ENCODE measurements at places on chromosomes 4 and X.

DNA sequence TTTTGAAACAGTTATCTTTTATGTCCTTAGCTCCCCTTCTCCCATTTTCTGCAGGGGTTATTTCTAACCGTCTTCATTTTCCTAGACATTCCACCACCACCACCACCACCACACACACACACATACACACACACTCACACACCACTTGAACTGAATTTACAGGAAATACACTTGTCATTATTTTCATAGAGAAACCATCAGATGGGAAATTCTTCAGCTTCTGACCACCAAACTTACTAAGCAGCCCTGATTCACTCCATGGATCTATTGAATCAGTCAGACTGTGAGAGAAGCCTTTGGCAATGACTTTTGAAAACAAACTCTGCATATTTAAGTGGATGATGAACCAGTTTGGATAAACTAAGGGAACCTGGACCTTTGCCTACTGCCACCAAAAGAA lies 210.1 kb upstream of the NHS start:
- DNase-seq: no peak

GRCh38 chr4:125244848-125245450 lies 69.8 kb upstream of the FAT4 start:
- peak; percentile 1 for DNase-seq

GRCh38 chr4:10740251-10740650 lies 55.7 kb upstream of the CLNK start:
- no peak for DNase-seq

DNA sequence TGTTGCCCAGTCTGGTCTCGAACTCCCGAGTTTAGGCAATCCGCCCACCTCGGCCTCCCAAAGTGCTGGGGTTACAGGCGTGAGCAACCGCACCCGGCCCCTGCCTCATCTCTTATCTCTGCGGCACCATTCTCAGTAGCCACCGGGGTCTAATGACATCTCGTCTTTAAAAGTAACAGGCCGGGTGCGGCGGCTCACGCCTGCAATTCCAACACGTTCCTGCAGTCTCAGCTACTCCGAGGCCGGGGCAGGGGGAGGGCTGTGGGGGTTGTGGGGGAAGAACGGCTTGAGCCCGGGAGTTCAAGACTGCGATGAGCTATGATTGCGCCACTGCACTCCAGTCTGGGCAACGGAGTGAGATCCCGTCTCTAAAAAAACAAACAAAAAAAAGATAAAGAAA lies 28.8 kb downstream of the ING2 start:
- no peak for DNase-seq

DNA sequence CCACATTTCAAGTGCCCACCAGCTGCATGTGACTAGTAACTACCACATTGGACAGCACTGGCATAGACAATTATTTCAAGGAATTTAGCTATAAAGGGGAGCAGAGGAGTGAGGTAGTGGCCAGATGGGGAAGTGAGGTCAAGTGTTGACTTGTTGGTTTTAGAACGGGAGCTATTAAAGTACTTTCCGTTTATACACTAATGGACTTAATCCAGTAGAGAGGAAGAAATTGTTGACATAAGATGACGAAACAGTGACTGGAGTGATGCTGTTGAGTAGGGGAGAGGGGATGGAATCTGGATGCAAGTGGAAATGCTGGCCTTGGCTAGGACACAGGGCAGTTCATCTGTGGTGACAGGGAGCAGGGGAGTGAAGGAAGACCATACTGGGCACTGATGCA lies 154.4 kb downstream of the AMMECR1 start:
- peak; percentile 14 for DNase-seq

GRCh38 chr4:158080354-158080753 lies 92.5 kb downstream of the GASK1B start:
- no peak for DNase-seq

DNA sequence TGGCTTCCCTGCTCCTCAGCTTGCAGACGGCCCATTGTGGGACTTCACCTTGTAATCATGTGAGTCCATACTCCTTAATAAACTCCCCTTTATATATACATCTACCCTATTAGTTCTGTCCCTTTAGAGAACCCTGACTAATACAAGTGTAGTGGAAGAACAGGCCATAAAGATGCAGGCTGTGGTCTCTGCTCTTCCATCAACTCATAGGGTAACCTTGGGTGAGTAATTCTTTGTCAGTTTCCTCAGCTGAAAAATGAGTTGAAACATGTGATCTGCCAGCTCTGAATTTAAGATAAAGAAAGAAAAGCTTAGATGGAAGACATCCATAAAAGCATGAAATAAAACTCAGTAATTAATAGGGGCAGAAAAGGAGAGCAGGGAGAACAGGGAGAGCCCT lies 103.6 kb downstream of the ENOX2 start:
- no peak for DNase-seq

DNA sequence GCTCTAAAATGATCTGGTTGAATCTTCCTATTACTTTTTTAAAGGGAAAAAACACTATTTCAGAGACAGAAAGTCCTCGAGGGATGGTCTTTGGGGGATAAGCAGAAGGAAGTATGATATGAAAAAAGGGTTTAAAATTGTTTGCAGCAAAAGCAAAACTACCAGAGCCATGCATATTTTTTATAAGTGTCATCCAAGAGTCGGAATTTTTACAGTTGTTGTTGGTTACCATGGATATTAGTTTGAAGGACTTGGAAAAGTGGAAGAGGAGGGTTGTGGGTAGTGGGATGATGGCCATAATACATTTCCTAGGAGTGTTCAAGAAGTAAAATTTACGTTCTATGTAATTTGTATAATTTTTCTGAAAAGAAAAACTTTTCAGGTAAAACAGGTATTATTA lies 134.4 kb downstream of the PCDH7 start:
- no peak for DNase-seq

GRCh38 chrX:69374569-69374968 lies 129.6 kb upstream of the NALF2 start:
- DNase-seq: no peak

- no peak for DNase-seq
Observed at GRCh38 chr4:1449475-1449832, 43.2 kb upstream of the NKX1-1 start.

DNA sequence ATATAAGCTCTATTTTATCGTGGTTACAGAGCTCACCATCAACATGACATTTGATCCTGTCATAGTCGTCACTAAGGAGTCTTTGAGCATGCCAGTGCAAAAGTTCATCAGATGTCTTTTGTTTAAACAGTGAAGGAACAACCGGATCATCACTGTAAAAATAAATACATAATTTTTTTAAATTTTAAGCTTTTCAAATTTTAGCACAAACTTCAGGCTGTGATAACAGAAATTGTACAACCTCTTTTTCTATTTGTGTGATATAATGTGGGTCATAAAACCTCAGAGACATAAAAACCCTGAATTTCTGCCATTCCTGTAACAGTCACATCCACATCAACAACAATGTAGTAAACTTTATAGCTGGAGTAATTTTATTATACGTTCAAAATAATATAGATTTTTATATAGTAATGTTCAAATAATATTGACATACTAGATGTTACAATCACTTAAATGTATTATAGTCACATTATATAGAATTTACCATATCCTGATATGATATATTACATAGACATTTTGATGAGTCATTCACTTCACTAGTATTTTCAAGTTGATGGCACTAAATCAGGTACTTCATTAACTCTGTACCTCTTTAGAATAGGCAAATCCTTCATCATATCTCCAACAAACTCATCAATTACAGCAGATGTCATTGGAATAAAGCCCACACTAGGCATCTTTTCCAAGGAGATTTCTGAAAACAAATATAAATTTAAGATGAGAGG lies 47.7 kb downstream of the DDX60L start:
- no peak for DNase-seq

- DNase-seq: no peak
Observed at GRCh38 chrX:125151146-125151545, 168.5 kb upstream of the TEX13C start.

DNA sequence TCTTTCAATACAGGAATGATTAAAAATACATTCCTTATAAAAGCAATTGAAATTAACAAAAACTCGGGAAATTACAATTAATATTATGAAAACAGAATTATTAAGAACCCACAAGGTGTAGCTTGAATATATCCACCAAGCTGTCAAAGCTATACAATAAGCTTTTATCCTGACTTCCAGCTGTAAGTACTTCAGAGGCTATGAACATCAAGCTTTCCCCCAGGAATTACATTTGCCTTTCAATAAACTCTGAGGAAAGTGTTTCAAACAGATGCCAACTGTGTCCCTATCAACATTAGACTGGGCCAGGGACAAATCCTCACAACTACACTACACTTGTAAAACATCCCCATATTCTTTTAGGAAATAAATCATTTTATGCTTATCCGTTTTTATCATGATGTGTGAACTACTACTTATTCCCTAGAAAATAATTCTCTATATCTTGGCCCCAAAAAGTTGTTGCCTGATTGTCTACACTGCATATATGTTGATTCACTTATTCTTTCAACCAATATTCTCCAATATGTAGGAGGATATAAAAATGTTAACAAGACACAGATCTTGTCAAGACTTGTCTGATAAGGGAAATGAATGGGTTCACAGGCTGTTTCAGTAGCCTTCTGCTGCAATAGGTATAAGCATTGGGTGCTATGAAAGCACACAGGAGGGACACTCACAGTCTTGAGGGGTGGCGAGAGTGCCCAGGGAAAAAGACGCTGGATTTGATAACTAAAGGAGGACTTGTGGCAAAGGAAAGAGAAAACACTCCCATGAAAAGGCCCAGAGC lies 494.1 kb downstream of the CENPC start:
- DNase-seq: no peak

DNA sequence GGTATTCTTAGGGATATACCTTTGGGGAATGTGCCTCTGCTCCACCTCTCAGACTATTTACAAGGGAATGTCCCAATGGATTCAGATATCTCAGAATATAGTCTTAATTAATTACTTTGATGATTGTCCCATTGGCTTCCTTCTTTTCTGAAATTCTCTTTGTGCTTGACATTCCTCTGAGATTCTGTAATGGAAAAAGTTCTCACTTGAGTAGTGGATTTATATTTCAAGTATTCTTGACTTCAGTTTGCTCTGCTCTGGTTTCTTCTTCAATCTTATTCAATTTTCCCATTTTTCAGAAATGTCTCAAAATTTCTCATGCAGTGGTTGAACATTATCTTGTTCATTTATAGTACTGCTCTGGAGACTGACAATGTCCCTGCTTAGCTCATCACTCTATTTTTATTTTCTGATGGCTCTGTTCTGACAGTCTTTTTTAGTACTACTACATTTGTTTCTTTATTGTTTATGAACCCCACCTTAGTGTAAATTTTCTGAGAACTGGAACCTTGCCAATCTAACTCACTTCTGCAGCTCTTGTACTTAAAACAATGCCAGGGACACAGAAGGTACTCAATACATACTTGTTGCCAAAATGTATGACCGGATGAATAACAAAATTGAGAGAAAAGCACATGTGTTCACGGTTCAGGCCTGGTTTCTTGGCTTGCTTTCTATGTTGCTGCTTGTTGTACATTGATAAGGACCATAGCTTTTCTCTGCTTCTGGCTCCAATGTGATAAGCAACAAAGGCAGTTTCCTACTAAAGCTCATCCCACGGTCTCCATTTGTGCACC lies 471.7 kb downstream of the GASK1B start:
- DNase-seq: peak; percentile 7

GRCh38 chrX:151754641-151755215 lies 20.2 kb downstream of the CNGA2 start:
- peak; percentile 36 for DNase-seq

GRCh38 chr4:141406237-141406636 lies 185.5 kb downstream of the ZNF330 start:
- no peak for DNase-seq

DNA sequence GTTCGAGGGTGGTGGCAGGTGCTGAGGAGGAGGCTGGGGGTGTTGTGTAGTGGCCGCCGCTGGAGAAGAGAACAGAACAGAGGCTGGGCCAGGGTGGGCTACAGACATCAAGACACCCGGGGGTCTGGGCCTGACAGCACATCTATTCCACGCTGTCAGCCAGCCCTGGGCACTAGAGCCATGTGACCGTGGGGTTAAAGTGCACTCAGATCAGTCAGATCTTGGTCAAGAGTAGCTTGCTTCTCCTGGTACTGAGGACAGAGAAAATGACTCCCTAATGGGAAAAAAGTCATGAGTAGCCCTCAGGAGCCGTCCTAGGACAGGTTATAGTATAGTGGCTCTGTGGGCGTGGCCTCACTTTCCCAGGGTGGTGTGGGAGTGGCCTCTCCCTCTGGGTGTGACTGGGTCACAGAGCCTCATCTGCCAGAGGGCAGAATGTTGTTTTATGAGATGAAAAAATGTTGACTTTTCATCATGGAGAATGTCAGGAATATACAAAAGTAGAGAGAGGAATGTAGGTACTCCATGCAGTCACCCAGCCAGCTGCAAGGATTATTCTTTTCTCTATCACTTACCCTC lies 19.4 kb downstream of the TRMT44 start:
- no peak for DNase-seq

DNA sequence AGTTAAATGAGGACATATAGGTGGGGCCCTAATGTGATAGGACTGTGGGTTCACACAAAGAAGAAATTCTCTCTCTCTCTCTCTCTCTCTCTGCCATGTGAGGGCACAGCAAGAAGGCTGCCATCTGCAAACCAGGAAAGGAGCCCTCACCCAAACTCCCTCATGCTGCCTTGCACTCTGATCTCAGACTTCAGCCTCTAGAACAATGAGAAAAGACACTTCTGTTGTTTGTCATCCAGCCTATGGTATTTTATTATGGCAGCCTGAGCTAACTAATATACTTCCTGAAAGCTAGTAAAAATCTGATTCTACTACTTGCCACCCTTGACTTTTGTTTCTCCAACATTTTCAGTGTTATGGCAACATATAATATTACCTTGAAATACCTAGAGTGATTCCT lies 425.9 kb downstream of the SPOCK3 start:
- DNase-seq: no peak

GRCh38 chr4:1243451-1244080 lies 5.4 kb downstream of the CTBP1 start:
- DNase-seq: no peak

Data from NCI-H1105 treated with DMSO at 0.1 percent for 48 hours (cell line).